Stimulated activated CD4-positive, alpha-beta T cell treated with anti-CD3 and anti-CD28 coated beads, TNF-alpha, amount 100 ng/mL, for 48 hours (primary cell): ENCODE measurements at places on chromosomes 12 and 14.

- DNase-seq = no peak
Measured at GRCh38 chr12:49089821-49090773, 4.5 kb downstream of the DHH start.

DNA sequence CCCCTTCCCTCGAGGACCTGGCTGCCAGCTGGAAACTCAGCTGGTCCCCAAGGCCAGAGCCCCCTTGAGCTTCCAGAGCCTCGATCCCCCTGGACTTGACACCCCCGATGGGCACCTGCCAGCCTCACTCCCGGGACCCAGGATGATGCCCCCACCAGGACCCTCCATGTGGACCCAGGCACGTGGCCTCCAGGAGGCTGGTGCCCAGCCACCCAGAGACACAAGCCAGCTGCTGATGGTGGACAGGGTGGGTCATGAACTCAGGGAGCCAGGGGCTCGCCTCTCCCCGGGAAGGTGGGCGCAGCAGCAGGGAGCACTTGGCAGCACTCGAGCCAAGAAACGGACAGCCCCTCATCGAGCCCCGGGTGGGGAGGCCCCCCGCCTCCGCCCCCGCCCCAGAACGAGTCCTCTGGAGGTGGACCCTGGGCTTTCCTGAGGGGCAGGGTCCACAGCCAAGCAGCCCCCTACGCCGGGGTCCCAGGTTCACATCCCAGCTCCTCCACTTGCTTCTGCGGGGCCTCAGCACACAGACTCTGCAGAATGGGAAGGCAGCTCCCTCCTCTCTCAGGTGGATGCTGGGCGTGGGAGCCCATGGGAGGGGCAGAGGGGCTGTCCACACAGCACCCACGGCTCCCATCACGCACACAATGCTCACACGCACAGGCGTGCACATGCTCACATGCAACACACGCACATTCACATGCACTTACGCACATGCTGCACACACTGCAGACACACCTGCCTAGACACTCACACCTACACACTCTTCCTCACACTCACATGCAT lies 12.1 kb downstream of the C14orf180 start:
- no peak for DNase-seq

- no peak for DNase-seq
Measured at GRCh38 chr12:60169904-60170303, 574.1 kb downstream of the SLC16A7 start.

GRCh38 chr12:118397708-118398440 lies 21.5 kb downstream of the SUDS3 start:
- DNase-seq = no peak

DNA sequence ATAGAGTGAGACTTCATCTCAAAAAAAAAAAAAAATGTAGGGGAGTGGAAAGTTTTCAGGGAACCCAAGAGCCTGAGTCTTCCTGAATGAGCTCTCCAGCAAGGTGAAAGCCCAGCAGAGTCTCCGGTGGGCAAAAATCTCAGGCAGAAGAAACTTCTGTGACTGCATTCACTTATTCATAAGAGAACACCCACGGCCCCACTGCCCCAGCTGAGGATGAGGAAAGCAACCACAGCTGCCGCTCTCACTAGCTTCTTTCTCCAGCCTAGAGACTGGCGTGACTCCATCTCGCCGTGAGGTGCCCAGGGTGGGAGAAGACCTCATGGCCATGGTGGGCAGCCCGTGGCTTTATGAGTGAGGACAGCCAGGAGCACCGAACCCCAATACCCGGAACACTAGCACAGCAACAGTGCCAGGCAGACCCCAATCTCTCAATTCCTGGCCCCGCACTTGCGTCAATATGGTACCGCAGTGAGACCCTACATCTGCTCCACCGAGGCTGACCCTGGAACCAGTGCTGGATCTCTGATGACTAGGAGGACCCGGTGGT lies 29.7 kb upstream of the DYNC1H1 start:
- no peak for DNase-seq

- no peak for DNase-seq
Measured at GRCh38 chr12:130339951-130340350, 2.3 kb downstream of the PIWIL1 start.

DNA sequence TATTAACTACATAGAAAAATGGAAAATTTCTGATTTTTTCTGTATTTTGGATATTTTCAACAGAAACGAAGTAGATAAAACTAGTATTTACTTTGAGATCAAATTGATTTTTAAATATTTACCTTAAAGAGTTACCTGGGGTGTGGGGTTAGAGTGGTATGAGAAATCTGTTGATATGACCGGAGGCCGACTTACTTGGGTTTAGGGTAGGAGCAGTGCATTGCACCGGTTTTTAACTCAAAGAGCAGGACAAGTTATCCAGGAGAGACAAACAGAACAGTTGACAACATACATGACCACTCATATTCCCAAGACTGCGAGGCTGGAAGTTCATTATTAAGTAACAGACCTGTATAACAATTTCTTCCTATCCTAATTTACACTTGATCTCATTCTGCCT lies 31.4 kb downstream of the TPH2 start:
- no peak for DNase-seq

GRCh38 chr14:86022031-86022629 lies 492.2 kb downstream of the FLRT2 start:
- no peak for DNase-seq

DNA sequence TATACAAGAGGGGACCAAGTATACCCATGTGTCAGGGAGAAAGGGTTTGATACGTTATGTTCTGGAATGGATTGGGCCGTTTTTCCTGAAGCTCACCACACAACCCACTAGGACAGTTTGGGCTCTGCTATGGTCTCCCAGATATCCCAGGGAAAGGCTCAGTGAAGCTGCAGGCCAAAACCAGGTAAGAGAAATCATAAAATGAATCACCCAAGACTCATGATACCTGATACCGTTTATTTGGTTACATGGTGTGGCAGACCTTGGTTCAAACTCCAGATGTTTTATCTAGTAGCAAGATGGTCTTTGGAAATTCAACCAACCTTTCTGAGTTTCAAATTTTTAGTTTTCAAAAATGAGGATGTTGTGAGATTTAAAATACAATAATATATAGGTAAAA lies 177.6 kb downstream of the C12orf75 start:
- DNase-seq = no peak

GRCh38 chr12:63023926-63024325 lies 89.0 kb upstream of the PPM1H start:
- no peak for DNase-seq

DNA sequence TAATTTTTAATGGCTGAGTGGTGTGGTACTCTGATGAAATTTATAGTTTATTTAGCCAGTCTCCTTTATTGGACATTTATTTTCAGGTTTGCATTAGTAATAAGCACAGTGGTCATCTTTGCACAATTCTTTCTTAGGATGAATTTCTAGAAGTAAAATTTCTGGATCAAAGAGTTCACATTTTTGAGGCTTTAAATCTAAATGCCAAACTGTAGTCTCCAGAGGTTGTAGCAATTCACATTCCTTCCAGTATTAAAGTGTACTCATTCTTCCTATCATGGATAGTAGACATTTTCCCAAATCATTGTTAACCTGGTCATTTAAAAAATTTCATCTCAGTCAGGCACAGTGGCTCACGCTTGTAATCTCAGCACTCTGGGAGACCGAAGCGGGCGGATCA lies 24.8 kb downstream of the SLC39A9 start:
- no peak for DNase-seq

DNA sequence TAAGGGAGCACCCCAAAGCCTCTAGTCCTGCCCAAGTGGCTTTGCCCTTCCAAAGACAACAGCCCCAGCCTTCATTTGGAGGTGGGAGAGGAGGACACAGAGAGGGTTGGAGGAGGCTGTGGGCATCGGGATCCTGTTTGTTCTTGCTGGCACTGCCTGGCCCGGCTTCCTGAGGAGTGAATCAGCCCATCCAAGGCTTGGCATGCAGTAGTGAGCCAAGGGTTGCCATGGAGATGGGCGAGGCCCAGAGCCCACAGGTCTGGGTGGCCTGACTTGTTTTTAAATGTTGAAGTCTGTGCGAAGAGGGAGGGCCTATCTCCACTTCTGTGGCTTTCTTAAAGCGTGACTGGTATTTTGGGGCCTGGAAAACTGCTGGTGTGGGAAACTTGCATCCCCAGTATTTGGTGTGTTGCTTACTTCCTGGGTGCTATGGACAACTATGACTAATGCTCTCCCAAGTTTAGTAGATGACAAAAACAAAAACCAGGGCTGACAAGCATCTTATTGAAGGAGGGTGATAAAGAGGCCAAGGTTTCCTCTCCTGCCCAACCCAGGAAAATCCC lies 15.8 kb downstream of the CD9 start:
- DNase-seq = no peak

DNA sequence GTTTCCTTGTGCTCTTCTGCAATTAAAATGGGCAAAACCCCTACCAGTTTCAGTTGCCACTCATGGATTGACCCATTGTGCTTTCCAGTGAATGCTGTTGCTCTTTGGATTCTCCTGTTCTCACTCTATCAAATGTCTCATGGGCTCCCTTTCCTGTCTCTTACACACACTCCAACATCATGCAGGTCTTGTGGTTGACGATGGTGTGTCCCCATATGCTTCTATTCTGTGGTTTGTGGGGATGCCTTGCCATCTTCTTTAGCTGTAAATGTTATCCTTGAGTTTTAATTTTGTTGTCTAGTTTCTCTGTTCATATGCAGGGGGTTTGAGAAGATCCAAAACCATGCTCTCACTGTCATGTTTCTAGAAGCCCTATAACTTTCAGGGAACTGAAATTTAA lies 31.9 kb upstream of the FBXO34 start:
- DNase-seq = no peak

DNA sequence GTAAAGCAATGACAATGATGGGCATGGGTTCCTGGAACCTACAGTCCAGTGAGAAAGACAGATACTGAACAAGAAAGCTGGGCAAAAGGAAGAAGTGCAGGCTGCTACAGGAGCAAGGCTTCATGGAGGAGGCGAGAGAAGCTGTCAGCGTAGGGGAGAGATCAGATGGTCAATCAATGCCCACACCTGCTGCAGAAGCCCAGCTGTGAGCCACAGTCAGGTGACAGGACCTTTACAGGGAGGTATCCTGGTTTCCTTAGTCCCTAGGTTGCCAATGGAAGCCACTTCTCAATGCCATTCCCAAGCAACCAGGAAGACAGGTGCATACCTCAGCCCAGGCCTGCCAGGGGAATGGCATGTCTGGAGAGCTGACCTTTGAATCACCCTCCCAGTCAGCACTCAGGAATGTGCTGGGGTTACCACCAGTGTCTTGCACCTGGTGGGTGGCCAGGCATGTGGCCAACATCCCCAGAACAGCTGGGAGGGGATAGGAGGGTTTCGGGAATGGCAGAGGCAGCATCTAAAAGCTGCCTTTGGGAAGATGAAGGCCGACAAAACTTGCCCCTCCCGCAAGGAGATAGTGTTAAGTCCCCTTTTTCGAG lies 170.3 kb downstream of the TTC7B start:
- DNase-seq = no peak

- DNase-seq = no peak
Measured at GRCh38 chr14:103007555-103007954, 49.8 kb downstream of the CDC42BPB start.

DNA sequence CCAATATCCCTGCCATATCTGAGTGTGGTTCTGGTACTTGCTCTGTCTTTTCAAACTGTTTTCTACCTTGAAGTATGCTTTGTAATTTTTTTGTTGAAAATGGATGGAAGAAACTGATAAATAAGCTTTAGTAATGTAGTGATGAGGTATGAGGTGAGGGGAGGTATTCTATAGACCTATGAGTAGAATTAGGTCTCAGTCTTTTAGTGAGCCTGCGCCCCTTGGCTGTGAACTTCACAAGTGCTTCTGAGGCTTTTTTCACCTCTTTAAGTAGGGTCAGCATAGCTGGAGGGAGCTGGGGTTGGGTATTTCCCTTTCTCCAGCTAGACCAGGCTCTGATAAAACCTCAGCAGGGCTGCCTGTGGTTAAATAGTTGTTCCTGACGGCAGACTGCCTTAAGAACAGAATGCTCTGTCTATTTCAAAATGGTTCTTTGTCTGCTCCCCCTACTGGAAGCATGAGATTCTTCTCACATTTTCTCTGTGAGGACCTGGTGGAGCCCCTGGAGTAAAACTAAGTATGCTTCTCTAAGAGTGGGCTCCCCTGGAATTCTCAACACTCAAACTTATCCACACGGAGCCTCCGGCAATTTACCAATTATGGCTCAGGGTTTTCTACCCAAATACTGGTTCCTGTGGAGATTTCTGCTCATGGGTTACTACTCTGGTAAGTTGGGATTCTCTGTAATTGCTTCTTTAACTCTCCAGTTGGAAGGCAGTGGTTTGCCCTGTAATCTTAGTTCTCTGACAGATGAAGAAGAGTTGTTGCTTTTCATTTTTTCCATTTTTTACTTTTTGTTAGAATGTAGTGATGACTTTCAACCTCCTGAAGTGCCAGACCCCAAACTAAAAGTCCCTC lies 13.1 kb downstream of the KRT5 start:
- no peak for DNase-seq

DNA sequence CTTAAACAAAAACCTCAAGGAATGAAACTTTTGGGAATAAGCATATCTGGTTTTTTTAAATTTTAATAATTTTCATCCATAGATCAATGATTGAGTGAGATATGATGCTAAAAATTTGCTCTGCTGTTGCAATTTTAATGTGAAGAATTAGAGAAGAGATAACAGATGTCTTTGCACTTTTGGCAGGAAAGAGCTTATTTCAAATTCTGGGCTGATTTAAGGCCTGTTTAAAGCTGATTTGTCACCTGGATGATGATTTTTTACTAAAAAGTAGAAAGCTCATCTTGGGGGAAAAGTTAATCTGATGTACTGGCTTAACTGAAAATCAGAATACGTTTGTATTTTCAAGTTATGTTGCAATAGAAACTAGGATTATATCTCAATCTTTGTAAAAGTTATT lies 268.9 kb upstream of the NOVA1 start:
- DNase-seq = no peak

DNA sequence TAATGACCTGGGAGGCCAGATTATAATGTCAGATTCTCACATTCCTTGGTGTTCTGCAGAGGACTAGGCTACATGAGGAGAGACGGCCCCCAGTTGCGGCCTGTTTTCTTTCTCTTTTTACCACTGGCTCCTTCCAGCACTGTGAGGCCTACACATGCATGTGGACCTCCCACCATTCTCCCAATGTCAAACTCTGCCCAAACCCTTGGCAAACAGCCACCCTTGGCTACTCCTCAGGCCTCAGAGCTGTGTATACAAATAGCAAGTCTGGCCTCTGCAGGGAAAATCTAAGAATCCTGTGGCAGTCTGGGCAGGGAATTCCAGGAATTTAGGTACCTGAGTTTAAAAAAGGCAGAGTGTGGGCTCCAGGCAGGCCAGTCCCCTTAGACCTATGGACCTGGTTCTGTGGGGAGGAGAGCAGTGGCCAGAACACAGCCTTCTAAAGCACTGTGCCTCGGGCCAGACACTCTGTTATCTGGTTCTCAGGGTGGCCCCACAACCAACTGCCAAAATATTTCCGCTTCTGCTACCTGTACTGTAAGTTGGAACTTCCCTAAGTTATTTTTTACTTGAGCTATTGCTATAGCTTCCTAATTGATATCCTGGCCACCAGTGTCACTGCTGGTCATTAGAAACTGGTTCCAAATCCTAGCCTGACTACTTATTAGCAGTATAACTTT lies 19.9 kb upstream of the NEDD1 start:
- DNase-seq = no peak

- DNase-seq = no peak
Measured at GRCh38 chr14:80491650-80492049, 280.3 kb upstream of the DIO2 start.
